ENCODE measurements at places on chromosomes 11 and 22. TPM values are rescaled to one million over a fixed set of nuclear protein-coding genes. Genes with fewer than 3 reads are reported as not detected.

- no peak for DNase-seq
Measured at GRCh38 chr11:67609316-67609715, 2.6 kb downstream of the NDUFV1 start.

DNA sequence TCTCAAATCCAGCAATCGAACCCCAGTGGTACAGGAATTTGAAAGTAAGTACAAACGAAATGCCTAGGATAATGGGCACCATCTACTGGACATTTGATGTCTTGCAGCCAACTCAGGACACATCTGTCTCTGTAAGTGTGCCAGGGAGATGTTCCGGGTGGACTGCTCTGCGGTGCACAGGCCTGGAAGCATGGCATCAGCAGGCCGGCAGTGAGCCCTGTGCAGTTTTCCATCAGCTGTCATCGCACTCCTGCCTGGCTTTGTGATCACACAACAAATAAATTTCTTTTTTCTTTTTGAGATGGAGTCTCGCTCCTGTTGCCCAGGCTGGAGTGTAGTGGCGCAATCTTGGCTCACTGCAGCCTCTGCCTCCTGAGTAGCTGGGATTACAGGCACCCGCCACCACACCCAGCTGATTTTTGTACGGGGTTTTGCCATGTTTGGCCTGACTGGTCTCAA lies 71.0 kb downstream of the JAM3 start:
- peak; percentile 75 for DNase-seq

- DNase-seq: no peak
Measured at GRCh38 chr11:58621586-58622262, 741 bp upstream of the CNTF start.

DNA sequence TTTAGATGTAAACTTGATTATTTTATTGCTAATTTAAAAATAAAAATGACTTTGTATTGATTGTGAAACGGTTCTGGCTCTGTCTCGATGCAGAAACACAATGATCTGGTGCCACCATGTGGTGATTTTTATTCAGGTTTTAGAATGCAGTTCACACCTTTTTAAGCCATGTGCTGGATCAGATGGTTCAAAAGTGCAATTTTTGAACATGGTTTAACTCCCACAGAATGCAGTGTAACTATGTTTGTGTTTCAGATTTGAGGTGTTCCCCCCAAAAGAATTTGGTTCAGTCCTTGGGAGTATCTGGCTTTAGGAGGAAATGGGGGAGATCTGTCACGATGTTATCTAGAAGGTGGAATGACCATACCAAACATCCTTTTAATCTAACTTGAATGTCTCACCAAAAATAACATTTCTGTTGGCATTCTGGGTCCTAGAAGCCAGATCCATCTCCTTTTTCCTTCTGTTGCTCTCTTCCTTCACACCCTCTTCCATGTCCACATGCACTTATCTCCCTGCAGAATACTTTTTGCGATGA lies 7.9 kb downstream of the MRPL16 start:
- peak; percentile 73 for DNase-seq

GRCh38 chr11:112751772-112752171 lies 209.4 kb upstream of the NCAM1 start:
- DNase-seq: no peak

DNA sequence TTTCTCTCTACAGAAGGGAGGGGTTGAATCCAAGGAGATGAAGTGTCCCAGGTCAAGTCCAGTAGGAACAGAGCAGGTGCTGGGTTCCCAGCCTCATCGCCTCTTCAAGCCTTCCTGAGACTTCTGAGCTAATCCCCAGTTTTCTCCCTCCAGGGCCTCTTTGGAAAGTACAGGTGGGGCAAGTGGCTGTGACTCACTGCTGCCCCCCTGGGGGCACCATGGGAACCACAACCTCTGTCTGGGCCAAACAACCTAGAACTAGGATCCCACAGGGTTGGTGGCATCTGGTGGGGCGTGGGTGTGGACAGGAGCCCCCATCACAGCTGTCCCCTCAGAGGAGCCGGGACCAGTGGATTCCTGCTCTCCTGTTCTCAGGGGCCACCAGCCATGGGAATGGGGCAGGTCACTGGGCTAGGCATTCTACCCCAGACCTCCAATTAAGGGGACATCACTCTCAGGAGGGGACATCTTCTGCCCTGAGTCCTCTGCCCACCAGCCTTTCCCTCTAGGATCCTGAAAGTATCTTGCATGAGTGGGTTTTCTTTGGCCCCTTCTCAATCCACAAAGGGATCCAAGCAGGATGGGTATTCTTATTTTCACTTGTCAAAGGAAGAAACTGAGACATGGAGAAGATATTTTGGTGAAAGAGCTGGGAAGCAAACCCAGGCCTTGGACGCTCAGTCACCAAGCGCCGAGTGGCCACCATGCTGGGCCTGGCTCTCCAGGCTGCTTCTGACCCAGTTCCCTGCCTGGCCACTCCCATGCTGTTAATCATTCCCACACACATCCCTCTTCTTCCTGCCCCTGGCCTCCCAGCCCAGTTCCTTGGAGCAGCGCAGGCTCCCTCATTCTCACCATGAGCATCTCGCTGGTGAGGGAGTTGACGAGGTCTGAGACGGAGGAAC lies 23.8 kb downstream of the LRRC10B start:
- peak; percentile 67 for DNase-seq

GRCh38 chr11:15968461-15969130 lies 387.8 kb downstream of the SOX6 start:
- DNase-seq: peak; percentile 9

- no peak for DNase-seq
Measured at GRCh38 chr11:64366751-64367150, 7.8 kb downstream of the RPS6KA4 start.

GRCh38 chr11:117597071-117597470 lies 199.9 kb downstream of the DSCAML1 start:
- peak; percentile 54 for DNase-seq

DNA sequence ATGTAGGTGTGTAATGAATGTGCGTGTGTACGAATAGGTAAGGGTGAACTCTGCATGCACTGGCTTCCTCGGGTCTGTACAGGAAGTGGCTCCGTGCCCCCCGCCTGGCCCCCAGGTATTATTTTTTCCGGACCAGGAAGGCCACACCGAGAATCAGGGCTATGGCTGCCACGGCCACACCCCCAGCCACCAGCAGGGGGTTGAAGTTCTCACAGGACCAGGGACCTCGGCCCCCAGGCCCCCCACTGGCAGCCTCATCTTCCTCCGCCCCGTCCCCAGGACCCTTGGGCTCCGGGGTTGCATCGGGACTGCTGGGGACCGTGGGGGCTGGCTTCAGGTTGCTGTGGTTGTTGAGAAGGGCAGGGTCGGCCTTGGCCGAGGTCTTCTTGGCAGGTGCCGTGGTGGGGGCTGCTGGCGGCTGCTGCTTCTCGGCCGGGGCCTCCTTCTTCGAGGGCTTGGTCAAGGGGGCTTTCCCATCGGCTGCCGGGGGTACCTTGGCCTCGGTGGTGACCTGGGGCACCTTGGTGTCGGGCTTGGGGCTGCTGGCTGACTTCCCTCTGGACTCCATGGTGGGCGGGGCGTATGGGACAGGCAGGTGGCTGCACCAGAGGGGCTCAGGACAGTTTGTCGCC lies 1.8 kb downstream of the CEND1 start:
- no peak for DNase-seq

- DNase-seq: no peak
Measured at GRCh38 chr22:30414525-30415047, 11.0 kb upstream of the MTFP1 start.

DNA sequence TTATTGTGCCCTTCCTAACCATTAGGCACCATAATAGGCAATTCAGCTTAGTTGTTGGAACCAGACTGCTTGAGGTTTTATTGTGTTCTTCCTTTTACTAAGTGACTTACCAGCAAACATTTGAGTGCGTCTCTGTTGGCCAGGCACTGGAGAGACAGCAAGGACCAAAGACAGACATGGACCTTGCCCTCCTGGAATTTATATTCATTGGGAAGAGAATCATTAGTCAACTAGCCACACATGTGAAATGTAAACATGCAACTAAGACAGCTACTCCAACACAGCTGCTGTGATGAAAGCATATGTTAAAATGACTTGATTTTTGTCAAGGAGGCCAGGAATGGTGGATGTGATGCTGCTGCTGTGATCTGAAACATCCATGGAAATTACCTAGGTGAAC lies 106.4 kb downstream of the TRAF6 start:
- DNase-seq: no peak

GRCh38 chr22:27840436-27840835 lies 38.9 kb upstream of the MN1 start:
- DNase-seq: no peak

DNA sequence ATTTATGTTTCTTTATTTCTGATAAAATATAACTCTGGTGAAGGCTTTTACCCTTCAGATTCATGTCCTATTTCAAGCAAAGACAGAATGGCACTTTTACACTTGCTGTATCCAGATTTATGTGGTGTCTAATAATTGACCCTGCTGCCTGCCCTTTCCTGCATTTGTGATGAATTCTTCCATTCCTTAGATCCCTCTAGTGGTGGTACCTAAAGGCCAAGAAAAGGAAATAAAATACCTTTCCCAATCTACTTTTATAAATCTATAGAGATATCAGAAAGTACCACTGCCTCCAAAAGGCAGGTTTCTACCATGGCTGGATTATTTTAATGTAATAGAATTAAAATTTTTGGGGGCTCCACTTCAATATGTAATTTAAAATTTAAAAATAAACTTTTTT lies 34.2 kb downstream of the CCDC81 start:
- DNase-seq: peak; percentile 2

GRCh38 chr11:11149671-11150459 lies 203.2 kb downstream of the CSNK2A3 start:
- no peak for DNase-seq

- no peak for DNase-seq
Measured at GRCh38 chr11:69101792-69102695, 53.3 kb downstream of the TPCN2 start.

- no peak for DNase-seq
Measured at GRCh38 chr11:71325418-71326327, 73.3 kb upstream of the SHANK2 start.

DNA sequence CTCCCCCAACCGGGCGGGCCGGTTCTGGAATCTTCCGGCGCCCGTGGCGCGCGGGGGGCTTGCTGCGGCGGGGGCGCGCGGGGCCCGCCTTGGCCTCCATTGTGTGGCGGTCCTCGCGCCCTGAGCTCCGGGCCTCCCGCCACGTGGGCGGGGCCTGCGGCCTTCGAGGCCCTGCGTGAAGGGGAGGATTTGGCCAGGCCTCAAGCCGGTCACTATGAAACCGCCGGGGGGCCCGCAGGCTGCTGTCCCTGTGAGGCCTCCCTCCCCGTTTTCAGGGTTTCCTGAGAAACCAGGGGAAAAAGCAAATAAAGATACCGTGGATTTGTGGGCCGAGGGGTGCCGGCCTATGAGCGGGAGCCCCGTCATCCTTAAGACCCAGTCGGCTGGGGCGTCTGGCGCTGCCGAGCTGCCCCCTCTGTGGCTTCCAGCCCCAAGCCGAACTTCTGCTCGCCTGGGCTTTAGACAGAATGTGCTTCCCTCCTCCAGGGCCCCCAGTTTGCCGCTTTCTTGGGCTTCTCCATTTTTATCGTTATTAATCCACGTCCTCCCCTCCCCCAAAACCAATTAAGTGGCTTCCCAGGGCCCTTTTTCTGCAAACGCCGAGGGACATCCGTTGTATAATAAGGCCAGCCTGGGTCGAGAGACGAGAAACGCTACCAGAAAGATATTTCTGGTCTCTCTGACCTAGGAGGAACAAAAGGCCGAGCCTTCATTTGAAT lies 602 bp downstream of the EWSR1 start:
- peak; percentile 48 for DNase-seq

GRCh38 chr11:26584818-26585217 lies 12.8 kb upstream of the MUC15 start:
- no peak for DNase-seq

DNA sequence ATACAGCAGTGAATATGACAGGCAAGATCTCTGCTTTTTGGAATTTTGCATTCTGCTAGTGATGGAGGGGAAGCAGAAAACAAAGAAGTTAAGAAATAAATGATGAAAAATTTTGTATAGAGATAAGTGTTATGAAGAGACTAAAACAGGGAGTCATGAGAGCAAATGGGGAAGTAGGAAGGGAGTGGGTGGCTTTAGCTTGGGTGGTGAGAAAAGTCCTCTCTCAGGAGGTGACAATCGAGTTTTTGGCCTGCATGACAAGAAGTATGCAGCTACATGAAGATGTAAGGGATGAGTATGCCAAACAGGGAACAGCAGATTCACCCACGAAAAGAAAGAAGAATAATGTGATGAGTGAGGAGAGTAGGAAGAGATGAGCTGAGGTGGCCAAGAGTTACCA lies 80.7 kb upstream of the MPPED2 start:
- no peak for DNase-seq

- DNase-seq: no peak
Measured at GRCh38 chr11:112966561-112966960, 5.3 kb downstream of the NCAM1 start.

Gene IGLL1
- total RNA-seq: not detected

Gene NLRP6
- not detected for total RNA-seq

Gene GPR83
- not detected for total RNA-seq

Gene GGTLC3
- not detected for total RNA-seq

Gene ACTN3
- total RNA-seq: not detected

Gene TREH
- total RNA-seq: not detected

Gene SPI1
- total RNA-seq: not detected

Gene VPS26B
- 45.2 TPM for total RNA-seq

Gene MICAL3
- total RNA-seq: 62.1 TPM

Gene OR8A1
- total RNA-seq: not detected

Gene GNAZ
- total RNA-seq: 0.98 TPM

Gene ADAMTS15
- total RNA-seq: 0.70 TPM
